ENCODE measurements at places on chromosomes 5 and 9.

- no peak for DNase-seq
These were observed 27.7 kb downstream of the WDR36 start for GRCh38 chr5:111119856-111120255.

- no peak for DNase-seq
These were observed 68.4 kb downstream of the ENTREP1 start for GRCh38 chr9:69393425-69393824.

GRCh38 chr9:86009133-86009532 is 68.2 kb downstream of the NAA35 start:
- no peak for DNase-seq

- DNase-seq, result no peak
These were observed 102.7 kb downstream of the EHMT1 start for GRCh38 chr9:137721479-137721878.

- DNase-seq, result no peak
These were observed 202.9 kb upstream of the WWC1 start for GRCh38 chr5:168088410-168089173.

- DNase-seq, result no peak
These were observed 1.7 kb downstream of the CKMT2 start for GRCh38 chr5:81234801-81235200.

DNA sequence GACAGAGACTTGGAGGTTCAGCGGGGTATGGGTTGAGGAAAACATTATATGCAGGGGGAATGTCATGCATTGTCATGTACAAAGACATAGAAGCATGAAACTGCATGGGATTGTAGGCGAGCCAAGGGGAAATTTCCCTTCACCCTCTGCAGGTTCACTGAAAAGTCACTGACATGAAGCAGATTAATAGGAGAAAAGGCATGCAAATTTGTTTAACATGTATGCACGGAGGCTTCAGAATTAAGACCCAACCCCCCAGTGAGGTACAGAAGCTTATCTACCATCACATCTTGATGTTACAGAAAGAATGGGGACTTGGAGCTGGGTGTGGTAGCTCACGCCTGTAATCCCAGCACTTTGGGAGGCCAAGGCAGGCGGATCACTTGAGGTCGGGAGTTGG is 18.5 kb downstream of the NIM1K start:
- no peak for DNase-seq

Measured in epithelial cell of esophagus (primary cell).